ENCODE measurements at places on chromosomes 1 and 21.

DNA sequence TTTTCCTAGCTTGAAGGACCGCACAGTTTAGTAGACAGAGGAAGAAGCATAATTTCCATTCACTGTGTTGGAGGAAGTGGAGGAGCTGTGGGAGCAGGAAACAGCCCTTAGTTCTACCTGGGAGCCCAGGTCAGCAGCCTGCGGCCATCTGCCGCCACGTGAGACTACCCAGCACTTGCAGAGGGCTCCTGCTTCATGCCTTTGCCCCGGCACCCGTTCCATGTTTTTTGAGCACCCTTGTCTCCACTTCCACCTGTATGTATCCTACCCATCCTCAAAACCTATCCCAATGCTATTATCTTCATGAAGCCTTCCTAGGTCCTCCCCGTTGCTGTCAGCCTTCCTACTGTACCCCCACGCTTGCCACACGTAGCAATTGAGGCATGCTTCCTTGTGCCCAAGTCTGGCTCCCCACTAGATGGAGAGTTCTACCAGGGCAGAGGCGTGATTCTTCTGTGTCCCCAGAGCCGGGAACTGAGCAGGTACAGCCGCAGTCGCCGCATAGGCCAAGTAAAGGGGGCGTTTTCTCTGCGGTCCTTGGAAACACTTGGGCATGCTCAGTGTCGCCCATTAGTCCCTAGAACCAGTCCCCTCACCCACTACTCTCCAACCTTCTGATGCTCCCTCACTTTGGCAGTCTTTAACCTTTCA, 1.9 kb downstream of the SLC6A9 start:
- DNase-seq, result no peak

- no peak for DNase-seq
Observed at GRCh38 chr1:162466797-162467196, 30.8 kb upstream of the UHMK1 start.

GRCh38 chr1:40318970-40319621, 2.0 kb upstream of the COL9A2 start:
- no peak for DNase-seq

DNA sequence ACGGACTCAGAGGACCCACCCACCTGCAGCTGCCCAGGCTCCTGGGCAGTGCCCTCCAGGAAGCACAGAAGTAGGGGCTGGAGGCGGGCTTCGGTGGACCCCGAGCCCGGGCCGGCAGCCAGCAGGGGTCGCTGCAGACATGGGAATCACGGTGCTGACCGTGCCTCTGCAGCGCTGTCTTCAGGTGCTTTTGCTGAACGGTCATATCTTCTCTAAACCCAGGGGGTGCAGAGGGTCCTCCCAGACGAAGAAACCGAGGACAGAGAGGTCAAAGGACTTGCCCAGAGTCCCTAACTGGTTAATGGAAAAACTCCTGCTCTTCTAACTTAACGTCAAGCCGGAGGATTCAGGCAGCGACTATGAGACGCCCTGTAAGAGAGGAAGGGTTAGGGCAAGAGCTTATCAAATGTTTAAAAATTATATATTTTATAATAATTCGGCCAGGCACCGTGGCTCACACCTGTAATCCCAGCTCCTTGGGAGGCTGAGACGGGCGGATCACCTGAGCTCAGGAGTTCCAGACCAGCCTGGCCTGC, 21.5 kb upstream of the LEFTY2 start:
- DNase-seq, result peak; percentile 63

DNA sequence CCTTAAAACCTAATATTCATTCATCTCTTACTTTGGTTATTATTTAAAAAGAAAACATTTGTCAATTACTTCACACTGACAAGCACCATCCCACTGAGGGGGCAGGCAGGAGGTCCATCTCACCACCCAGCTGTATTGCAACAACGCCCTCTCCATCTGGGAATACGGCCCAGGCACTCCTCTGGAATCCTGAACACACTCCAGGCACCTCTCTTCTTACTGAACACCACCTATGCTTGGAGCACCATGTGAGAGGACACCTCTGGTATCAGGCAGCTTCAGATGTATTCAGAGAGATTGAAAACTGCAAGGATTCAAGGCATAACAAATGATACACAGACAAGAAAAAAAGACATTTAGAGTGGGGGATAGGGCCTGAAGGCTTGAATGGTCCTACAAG, 147.1 kb downstream of the CACNA1E start:
- no peak for DNase-seq

DNA sequence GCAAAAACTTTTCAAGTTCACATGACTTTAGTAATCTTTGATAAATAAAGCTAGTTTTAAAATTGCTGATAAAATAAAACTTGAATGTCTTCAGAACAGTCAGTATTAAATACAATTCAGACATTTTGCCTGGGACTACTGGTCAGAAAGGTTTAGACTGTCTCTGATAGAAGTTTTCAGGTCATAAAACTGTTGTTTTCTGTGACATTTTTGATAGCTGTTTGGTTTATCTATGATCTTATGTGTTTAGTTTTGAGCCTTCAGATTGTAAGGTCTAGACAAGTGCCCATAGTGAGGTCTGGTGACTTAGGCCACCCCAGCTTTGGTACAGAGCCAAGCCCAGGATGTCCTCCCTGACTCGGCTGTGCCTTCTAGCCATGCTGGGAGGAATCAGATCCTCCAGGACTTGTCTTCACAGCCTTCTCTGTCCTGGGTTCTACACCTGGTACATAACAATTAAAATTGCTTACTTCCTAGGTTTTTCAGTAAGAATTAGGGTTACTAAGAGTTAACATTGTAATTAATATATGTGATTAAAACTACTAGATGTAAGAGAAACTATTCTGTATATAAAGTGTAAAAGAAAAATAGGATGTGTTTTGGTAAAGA, 15.1 kb upstream of the DNAH14 start:
- no peak for DNase-seq

DNA sequence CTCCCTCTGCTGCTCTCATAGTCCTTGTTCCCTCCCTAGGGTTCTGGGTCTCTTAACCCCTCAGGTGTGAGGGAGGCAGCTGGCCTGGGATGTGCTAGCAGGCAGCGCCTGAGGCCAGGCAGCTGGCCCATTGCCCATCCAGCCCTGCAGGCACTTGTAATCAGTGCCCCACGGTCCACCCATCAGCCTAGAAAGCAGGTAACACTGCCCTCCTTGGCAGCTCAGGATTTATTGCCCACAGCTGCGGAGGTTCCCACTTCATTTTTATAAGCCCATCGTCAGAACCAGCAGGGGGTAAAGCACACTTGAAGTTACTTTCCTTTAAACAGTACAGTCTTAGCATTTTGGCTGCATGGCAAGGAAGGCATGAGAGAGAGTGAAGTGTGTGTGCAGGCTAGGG, 70.6 kb downstream of the TMEM53 start:
- no peak for DNase-seq

All from stimulated activated CD4-positive, alpha-beta T cell treated with anti-CD3 and anti-CD28 coated beads, Interleukin-1b, Interleukin-23, amount 100 ng/mL, for 48 hours (primary cell).